ENCODE measurements at places on chromosomes 2 and 18.

GRCh38 chr2:137886083-137886831 lies 78.0 kb upstream of the HNMT start:
- no peak for ATAC-seq

DNA sequence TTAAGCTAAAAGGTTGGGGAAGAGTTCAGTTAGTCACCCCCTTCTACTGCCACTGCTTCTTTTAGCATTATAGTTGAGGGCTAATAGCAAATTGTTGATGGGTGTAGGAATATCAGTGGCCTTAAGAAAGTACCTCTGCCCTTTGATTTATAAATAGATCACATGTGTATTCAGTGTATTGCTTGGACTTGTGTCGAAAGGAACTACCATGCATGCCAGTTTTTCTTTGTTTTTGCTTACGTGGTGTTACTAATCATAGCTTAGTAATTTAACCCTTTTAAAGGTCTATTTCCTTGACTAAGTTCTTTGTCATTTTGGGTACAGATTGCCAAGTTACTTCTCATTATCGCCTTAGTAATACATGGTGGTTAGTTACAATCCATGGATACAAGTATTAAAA lies 85.6 kb downstream of the MIB1 start:
- ATAC-seq = no peak

GRCh38 chr18:13915995-13916431 lies 677 bp upstream of the MC2R start:
- no peak for ATAC-seq

- no peak for ATAC-seq
Observed at GRCh38 chr18:5414546-5414945, 119.0 kb upstream of the ZBTB14 start.

DNA sequence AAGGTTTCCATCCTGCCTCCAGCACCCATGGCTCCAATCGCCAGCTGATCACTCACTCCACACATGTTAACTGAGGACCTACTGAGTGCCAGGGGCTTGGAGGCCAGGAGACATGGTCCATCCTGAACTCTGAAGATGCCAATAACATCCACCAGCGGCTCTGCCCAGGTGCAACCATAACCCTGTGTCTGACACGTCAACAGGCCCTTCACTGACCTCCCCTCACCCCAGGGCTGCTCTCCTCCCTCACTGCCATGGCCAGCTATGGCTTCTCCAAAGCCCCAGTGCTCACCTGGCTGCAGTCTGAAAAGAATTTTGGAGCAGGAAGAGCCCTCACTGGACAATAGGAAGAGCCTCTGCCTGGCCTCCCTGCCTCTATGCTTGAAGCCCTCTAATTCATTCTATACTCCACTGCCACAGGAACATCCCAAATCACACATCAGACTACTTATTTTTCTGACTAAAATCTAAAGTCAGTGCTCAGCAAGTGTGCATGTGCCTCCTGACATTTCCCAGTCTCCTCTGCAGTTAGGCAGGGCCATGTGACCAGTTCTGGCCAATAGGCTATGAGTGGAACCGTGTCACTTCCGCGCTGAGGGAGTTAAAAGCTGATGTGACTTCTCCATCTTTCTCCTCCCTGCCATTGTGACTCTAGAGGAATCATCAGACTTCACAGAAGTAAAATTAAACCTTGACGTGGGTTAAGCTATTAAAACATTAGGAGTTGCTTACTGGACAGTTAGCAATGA lies 37.2 kb downstream of the ZBTB7C start:
- ATAC-seq = no peak

DNA sequence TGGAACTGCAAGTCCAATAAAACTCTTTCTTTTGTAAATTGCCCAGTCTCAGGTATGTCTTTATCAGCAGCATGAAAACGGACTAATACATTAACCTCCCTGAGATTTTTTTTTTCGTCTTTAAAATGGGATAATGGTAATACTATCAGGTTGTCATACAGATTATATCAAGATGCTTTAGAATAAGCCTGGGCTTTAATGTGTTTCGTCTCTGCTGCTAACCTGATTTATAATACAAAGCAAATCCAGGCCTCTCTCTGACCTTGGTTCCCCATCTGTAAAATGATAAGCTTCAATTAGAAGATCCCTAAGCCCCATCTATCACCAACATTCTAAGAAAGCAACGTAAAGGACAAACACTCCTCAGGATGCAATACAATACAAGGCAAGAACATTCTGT lies 283.5 kb downstream of the LRATD1 start:
- ATAC-seq = no peak

DNA sequence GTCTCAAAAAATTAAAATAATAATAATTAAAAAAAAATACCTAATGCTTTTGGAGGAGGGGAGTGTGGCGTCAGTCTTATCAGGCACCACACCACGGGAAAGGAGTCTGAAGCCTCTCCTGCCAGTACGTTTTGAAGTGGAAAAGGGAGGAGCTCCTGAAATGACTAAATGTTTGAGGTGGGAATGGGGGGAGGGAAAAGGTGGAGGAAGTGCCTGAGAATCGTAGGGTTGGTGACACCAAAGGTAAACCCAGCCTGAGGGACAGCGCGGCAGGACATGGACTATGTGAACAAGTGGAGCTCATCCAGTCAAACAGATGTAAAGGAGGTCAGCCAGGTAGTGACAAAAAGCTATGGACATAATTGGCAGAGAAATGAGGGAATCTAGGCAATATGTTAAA lies 42.2 kb upstream of the EPHA4 start:
- no peak for ATAC-seq

GRCh38 chr18:44761812-44762211 lies 81.1 kb downstream of the SETBP1 start:
- no peak for ATAC-seq

- no peak for ATAC-seq
Observed at GRCh38 chr2:157559461-157559860, 69.2 kb downstream of the ACVR1C start.

GRCh38 chr2:123596621-123597020 lies 428.5 kb upstream of the CNTNAP5 start:
- no peak for ATAC-seq

DNA sequence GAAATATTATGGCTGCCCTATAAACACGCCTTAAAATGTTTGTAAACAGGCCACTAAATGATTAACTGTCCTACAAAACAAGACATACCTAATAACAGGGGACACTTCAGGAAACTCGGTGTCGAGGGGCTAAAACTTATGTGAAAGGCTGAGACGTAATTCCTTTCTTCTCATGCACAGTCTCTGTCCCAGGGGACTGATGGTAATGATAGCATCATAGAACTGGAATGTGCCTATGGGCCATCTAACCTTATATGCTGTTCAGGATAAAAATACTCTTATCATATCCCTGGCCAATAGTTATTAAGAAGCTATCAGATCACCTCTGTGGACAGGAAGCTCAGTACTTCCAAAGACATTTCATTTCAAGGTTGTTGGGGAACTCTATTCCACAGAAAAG lies 252.6 kb upstream of the RASGRP3 start:
- ATAC-seq = no peak

- ATAC-seq = peak; percentile 77
Observed at GRCh38 chr2:164826293-164827243, 15.1 kb downstream of the COBLL1 start.

- no peak for ATAC-seq
Observed at GRCh38 chr2:217852555-217853211, 150.1 kb downstream of the TNS1 start.

GRCh38 chr2:147538088-147538487 lies 306.7 kb upstream of the ACVR2A start:
- ATAC-seq = no peak

- peak; percentile 71 for ATAC-seq
Observed at GRCh38 chr2:175180701-175181103, 808 bp downstream of the ATP5MC3 start.

- ATAC-seq = no peak
Observed at GRCh38 chr2:157874997-157875640, 1.0 kb downstream of the ACVR1 start.

GRCh38 chr2:234986876-234987720 lies 35.3 kb downstream of the SH3BP4 start:
- no peak for ATAC-seq

- ATAC-seq = no peak
Observed at GRCh38 chr2:240811346-240812300, 8.4 kb downstream of the KIF1A start.

GRCh38 chr18:74310411-74310810 lies 5.2 kb upstream of the C18orf63 start:
- peak; percentile 55 for ATAC-seq

GRCh38 chr18:6941996-6942395 lies 175.6 kb downstream of the LAMA1 start:
- ATAC-seq = no peak

DNA sequence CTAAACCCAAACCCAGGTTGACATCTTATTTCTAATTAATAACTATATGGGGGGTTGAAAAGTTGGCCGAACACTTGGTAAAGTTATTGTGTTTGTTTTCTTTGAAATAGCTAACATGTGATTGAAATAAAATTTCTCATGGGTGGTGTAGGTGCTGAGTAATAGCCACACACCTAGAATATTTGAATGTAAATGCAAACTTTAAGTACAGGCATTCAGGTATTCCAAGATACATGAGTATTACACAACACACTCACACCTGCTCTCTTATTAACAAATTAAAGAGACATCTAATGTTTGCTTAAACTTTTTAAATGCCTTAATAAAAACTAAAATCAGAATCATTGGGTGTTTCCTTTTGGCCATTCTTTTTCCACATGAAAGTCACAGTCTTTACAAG lies 165.5 kb downstream of the EHBP1 start:
- ATAC-seq = no peak

GRCh38 chr2:216426166-216426777 lies 14.0 kb downstream of the SMARCAL1 start:
- ATAC-seq = no peak

DNA sequence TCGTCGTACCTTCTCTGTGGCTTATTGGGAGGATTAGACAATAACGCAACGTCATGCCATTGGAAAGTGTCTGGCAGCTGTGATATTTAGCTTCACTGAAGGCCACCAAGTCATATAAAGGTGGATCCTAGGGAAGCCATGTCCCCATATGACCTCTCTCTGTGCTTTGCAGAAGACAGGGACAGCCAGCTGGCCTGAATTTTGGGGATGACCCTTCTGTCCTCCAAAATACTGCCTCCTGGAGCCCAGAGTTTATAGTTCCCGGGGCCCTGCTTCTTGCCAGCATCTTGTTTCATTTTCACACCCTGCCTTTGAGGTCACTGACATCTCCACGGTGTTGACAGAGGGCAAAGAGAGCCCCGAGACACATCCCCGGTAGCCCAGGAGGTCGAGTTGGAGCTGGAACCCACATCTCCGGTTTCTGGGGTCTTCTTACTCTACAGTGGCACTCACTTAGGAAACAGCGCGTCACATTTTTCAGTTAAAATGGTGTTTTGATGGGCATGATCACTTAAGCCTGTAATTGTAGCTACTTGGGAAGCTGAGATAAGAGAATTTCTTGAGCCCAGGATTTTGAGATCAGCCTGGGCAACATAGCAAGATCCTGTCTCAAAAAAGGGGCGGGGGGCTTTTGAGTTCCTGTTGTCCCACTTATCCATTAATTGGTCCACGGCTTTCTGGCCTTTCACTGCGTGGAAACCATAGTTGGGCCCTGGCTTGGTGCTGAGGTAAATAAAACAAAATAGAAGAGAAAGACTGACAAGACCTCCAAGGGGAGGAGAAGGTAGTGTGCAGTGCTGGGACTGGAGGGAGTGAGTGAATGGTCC lies 101.1 kb downstream of the DDX1 start:
- ATAC-seq = no peak

Measured in stimulated activated memory B cell treated with anti-CD40 and anti-IgM and Interleukin-4, amounts not matched to agents 10 μg/mL and 1 μg/mL and 100 μg/mL, for 72 hours (primary cell).